ENCODE measurements at places on chromosomes 2 and 18. TPM values are rescaled to one million over a fixed set of nuclear protein-coding genes. Genes with fewer than 3 reads are reported as not detected.

GRCh38 chr2:44616667-44617155 is 255.0 kb downstream of the CAMKMT start:
- DNase-seq: no peak

GRCh38 chr2:53424902-53425301 is 342.7 kb upstream of the CHAC2 start:
- no peak for DNase-seq

GRCh38 chr18:71398531-71398930 is 1109.7 kb downstream of the SOCS6 start:
- DNase-seq: peak; percentile 57

GPR45 gene
- 0.44 TPM for total RNA-seq

SCN3A gene
- total RNA-seq: 22.2 TPM

DNA sequence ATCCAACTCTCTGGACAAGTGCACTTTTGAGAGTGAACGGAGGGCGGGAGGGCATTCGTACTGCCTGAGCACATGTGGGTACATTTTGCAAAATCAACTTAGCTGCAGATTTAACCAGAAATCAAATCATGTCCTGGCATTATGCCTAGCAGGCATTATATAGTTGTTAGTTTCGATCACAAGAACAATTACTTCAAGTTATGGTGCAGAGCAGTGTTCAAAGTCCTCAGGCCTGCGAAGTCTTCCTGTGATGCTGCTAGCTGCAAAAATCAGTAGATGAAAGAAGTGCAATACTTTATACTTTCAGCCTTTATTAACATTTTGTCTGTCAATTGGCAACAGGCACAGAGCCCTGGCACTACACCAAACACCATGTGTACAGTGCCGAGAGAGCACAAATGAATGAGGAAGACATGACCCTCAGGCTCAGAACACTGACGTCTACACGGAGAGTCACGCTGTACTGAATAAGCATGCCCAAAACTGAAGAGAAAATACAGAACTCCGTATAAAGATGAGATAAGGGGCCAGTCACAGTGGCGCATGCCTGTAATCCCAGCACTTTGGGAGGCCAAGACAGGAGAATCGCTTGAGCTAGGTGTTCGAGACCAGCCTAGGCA is 92.1 kb upstream of the CREB1 start:
- no peak for DNase-seq
